Stimulated activated CD4-positive, alpha-beta T cell treated with anti-CD3 and anti-CD28 coated beads, TNF-alpha, amount 100 ng/mL, for 48 hours (primary cell): ENCODE measurements at places on chromosomes 5 and 9.

DNA sequence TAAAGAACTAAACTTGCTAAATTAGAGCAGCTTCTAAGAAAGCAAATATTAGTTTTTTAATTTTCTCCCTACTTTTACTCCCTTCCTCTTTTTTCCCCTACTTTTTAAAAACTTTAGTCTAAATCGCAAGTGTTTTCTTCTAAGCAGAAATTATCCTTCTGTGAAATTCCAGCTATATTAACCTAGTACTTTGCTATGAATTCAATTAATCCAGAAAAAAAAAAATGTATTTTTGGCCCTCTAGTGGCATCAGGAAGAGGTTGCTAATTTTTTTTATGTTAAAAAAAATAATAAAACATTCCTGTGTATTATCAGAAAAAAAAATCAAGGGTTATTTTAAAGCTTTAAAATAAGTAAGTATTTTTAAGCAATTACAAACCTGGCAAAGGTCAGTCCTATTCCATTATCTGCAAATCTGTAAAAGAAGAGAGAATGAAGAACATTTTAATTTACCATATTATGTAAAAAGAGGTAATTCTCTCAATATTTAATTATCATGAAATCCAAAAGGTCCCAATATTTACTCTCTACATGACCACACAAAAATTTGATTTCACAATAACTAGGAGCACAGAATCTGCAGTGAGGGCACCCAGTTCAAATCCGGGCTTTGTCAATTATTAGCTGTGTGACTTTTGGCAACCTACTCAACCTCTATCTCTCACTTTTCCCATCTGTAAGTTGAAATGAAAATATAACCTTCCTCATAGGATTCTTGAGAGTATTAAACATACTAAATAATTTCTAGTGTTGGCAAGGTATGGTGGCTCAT lies 52.0 kb downstream of the CEMIP2 start:
- DNase-seq = no peak

- DNase-seq = no peak
Observed at GRCh38 chr9:6551136-6551535, 94.4 kb downstream of the GLDC start.

- DNase-seq = no peak
Observed at GRCh38 chr9:70601000-70601951, 186.8 kb upstream of the KLF9 start.

DNA sequence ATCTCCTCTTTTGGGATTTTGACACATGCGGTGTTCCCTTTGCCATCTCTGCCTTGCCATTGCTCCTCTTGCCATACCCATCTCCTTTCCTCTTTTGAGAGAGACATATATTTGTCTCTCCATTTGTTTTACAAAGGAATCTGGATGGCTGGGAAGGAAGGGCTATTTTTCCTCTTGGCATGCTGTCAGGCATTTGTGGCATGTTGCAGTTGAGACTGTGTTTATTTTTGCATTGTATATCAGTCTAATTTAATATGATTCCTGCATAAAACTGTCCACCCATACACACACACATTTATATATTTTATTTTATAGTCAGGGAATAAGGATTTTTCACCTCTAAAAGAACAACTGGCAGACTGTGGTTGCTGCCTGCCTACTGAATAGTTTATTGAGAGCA lies 1105.8 kb upstream of the SEMA6A start:
- no peak for DNase-seq

DNA sequence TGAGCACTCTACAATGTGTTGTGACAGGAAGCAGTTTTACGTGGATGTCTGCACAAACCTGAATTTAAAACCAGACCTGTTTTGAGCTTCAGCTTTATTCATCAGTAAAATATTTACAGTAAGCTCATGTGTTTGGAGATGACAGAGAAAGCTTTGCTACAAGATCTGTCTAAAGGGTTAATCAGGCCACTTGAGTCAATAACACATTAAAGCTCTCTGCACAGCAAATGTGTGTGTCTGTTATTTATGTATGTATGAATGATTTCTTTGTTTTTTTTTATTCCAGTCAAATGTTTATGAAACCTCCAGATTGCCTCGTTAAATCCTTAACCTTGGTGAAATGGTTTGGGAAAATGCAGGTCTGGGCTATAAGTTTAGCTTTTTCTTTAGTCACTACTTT lies 77.3 kb upstream of the SREK1 start:
- DNase-seq = no peak

DNA sequence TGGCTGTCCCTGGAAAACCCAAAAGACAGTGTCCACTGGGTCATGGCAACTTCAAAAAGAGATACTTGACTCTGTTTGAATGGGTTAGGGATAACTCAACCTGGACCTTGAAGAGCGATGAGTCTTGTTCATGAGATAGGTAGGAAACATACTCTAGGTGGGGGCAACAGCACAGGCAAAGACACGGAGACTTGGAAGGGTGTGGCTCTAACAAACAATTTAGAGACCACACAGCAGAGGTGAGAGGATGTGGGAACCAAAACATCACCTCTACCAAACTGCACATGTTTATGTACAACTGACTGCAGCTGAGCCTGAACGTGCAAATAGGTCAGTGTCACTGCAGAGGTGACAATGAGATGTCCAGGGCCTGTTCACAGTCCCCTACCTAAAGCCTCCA lies 247.7 kb upstream of the ADRA1B start:
- no peak for DNase-seq

- DNase-seq = no peak
Observed at GRCh38 chr9:108579757-108580439, 275.9 kb downstream of the ACTL7B start.

DNA sequence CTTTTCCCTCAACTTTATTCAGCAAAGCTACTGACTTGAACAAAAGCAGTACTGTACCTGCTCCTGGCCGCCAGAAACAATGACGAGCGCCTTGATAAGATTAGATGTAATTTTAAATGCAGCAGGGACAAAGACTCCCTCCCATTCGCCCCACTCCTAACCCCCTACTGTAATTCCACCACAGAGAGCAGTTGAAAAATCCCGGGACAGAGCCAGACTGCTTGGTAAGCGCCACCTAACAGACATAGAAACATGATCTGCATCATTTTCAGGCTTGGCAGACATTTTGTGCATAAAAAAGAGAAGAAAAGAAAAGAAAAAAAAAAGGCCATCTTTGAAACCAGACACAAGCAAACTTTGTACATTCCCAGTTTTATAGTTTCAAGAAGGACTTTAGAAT lies 81.9 kb downstream of the ISL1 start:
- DNase-seq = no peak

GRCh38 chr5:176508603-176509002 lies 28.6 kb downstream of the RNF44 start:
- no peak for DNase-seq

GRCh38 chr5:565782-566440 lies 41.7 kb upstream of the SLC9A3 start:
- no peak for DNase-seq

- no peak for DNase-seq
Observed at GRCh38 chr5:73442231-73442811, 6.3 kb downstream of the FOXD1 start.

GRCh38 chr9:105419816-105420597 lies 27.8 kb upstream of the FSD1L start:
- no peak for DNase-seq

- no peak for DNase-seq
Observed at GRCh38 chr9:112334432-112334841, 1.0 kb upstream of the PTBP3 start.

GRCh38 chr5:73615085-73615484 lies 10.9 kb upstream of the ARHGEF28 start:
- DNase-seq = no peak

GRCh38 chr5:146208916-146209522 lies 5.6 kb downstream of the RBM27 start:
- no peak for DNase-seq

DNA sequence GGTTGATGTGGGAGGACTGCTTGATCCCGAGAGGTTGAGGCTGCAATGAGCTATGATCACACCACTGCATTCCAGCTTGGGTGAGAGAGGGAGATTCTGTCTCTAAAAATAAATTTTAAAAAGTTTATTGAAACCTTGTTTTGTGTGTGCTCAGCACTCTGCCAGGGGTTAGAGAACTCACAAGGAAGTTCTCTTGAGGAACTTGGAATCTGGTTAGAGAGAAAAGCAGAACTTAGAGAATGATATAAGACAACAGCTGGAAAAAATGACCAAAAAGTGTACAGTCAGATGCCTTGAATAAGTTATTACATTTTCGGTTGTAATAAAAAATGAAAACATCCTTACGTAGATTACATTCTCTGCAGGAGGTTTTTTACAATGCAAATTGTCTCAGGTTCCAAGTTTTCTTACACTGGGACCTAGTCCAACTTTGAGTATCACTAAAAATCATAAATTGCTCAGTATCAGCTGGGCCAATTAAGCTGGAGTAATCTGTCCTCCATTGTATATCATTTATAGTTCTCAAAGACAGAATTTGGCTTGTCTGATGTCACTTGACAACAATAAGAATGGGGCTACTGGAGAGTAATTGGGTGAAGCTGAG lies 21.7 kb upstream of the TENT2 start:
- DNase-seq = no peak

DNA sequence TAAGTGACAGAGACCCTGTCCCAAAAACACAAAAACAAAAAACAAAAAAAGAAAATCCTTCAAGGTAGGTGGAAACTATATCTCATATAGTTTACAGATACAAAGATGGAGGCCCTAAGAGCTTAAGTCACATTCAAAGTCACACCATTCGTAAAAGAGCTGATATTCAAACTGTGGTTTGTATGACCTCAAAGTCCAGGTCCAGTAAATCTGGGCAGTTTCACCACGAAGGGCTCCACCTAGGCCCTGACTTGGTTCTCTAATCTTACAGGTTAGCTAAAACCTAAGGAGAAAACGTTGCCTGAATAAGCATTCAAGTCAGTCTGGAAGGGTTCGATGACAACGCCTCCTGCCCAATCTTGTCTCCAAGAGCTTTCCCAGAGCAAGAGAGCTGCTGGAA lies 44.1 kb downstream of the SUSD1 start:
- no peak for DNase-seq

DNA sequence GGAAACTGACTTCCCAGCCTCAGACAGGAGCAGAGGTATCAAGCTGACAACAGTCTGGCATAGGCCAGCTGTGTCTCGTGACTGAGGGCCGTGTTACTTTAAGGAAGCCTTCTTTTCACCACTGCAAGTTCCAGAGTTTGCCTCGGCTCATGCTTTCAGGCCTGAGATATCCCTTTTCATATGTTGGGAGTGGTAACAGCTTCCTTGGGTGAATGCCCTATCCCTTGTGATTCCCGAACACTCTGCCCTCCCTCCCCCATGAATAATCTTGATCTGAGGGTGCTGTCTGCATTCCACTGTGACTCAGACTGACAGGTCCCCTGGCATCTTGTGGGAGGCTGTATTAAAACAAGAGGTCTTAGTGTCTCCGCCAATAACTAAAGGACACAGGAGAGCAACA lies 49.7 kb upstream of the ARL15 start:
- DNase-seq = no peak

- no peak for DNase-seq
Observed at GRCh38 chr9:115808108-115808507, 345.5 kb upstream of the PAPPA start.

DNA sequence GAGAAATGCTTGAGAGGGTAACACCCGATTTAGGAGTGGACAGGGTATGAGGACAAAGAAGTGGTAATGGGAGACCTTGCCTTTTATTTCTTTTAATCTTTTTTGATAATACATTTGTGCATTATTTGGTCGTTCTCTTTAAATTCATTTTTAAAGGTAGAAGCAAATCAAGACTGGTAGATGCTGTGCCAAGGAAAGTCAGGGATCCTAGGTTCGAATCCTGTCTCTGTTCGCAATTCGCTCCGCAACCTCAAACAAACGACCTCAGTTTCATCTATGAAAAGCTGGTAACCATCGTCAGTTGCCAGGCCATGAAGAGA lies 353 bp upstream of the TMED9 start:
- DNase-seq = no peak

GRCh38 chr5:107557051-107557658 lies 113.6 kb downstream of the EFNA5 start:
- DNase-seq = no peak

DNA sequence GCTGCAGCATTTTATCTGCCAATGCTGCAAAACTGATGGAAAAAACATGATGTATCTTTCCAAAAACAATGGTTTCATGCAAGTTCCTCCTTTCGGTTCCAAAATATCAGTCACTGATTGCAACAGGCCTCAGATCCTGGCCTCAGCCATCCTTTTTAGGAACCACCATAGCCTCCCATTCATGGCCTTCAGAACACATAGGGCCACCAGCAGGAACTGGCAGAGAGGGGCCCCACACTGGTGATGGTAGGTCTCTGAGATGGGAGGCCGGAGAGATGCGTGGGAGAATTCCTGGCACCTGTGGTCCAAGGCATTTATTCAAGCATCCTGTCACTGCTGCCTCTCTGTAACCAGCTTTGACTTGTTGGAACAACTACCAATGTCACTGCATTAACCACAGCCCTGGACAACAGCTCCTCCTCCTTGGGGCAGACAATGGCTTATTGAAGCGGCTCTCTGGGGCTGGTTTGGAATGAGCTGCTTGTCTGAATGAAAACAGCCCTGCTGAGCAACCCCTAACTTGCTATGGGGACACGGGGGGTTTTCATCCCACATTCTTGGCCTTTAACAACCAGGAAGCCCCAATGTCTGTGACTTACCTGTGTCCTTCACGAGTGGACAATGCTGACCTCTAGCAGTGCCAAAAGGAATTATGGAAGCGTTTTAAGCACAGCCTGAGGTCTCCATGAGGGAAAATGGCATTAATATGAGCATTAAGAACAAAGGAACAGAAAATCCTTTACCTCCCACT lies 108.1 kb downstream of the LHFPL2 start:
- no peak for DNase-seq

DNA sequence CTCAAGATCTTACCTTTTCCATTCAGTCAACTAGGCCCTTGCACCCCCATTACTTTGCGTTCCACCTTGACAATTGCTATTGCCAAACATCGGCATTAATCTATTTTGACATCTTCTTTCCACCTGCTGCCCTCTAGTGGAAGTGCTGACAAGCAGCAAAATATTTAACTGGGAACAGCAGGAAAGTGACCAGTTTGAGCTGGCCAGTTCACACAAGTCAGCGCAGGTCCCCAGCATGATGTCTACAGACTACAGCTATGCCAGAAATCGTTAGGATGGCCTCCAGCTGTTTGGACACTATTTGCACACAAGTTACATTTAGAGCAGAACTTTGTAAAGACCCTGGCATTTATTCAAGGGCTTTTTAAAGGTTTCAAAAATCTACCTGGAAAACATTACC lies 160.1 kb downstream of the GHR start:
- peak; percentile 15 for DNase-seq

GRCh38 chr5:151168602-151169344 lies 11.2 kb upstream of the ANXA6 start:
- no peak for DNase-seq

GRCh38 chr9:86246752-86247161 lies 12.7 kb downstream of the C9orf153 start:
- no peak for DNase-seq
